ENCODE measurements at places on chromosomes 12 and 14.
A peak's percentile ranks its signal among the peaks of the same experiment; 100 is the strongest.

DNA sequence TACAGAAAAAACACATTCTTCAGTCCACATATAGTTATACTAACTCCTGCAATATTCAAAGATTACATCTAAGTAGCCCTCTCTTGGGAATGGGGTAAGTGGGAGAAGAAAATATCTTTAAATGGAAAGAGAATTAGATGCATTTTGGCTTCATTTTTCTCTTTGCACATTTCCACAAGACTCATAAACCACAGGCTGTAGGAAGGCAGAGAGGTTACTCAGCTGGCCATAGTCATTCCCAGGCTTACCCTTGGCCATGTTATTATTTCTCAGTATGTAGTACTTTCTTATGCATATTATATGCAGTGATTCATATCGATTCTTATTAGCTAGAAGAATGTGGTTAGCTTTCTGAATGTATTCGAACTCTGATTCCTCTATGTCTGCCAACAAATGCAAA is 92.2 kb downstream of the PTPRR start:
- DNase-seq = no peak

DNA sequence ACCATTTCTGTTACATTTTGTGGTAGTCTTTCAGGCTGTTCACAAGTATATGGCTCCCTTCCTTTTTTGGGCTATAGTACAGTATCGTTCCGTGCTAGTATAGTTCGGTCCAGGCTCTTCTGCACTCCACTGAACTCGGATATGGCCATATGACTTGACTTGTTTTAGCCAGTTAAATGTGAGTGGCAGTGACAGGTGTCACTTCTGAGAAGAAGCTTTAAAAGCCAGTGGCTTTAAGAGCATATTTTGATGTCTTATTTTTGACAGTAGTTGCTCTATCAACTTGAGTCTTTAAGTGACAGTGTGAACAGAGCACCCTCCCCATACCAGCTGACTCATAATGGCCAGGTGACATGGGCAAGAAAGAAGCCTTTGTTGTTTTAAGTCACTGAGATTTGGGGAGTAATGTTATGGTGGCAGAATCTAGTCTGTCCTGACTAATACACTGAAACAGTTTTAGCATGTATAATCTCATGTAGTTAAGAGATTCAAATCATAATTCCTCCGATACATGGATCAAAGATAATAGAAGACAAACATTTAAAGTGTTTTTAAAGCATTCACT is 64.6 kb downstream of the ANO4 start:
- DNase-seq = no peak

DNA sequence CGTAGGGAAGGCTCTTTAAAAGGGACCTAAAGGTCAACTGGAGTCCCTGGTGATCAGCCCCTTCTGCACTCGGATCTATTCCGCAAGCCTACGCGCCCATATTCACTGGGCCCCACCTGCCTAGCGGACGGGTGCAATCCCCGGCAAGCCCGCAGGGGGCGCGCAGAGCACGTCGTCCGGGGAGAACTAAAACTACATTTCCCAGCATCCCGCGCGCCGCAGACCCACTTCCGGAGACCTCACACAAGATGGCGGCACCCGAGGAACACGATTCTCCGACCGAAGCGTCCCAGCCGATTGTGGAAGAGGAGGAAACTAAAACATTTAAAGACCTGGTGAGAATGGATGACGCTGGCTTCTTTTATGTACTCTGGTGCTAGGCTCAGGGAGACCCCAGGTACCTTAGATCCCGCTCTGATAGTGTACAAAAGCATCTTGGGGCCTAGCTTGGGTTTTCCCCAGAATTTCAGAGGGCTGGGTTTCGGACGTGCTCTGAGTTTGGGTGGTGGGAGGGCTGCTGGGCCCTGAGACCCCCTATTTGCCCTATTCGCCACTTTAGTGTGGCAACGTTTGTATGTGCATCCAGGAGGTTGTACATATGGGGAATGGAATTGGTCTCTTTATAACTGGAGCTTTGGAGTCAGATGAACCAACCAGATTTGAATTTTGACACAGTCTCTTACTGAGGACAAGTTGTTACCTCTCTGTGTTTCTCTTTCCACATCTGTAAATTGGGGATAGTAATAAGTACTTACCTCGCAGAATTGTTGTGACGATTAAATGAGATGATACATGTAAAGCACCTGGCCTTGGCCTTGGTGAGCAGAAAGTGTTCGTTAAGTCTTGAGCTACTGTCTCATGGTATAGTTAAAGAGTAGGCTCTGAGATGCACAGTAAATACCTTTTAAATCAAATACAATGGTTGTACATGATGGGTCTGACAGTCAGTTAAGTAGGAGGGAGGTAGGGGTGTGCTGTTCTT is at the start of gene DDX47:
Gene DDX47 (plus strand): TSS at position 227 of the 982 bp plus-strand sequence. CDS start 22 bp downstream, at position 249.
- DNase-seq = peak; percentile 88

- DNase-seq = no peak
Measured at GRCh38 chr14:68796418-68797101, 3.7 kb upstream of the ZFP36L1 start.

GRCh38 chr12:29050503-29050902 is 98.6 kb upstream of the FAR2 start:
- DNase-seq = no peak

GRCh38 chr12:62846491-62846890 is 88.5 kb downstream of the PPM1H start:
- no peak for DNase-seq

- no peak for DNase-seq
Measured at GRCh38 chr14:82366803-82367202, 833.1 kb upstream of the SEL1L start.

DNA sequence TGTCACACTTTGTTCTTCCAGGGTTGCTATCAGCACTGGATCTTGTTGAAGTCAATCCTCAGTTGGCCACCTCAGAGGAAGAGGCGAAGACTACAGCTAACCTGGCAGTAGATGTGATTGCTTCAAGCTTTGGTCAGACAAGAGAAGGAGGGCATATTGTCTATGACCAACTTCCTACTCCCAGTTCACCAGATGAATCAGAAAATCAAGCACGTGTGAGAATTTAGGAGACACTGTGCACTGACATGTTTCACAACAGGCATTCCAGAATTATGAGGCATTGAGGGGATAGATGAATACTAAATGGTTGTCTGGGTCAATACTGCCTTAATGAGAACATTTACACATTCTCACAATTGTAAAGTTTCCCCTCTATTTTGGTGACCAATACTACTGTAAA is 23.7 kb downstream of the VTI1B start:
- no peak for DNase-seq

GRCh38 chr12:11833174-11833895 is 183.9 kb downstream of the ETV6 start:
- no peak for DNase-seq

- DNase-seq = no peak
Measured at GRCh38 chr12:53480491-53481442, 18.5 kb downstream of the MAP3K12 start.

DNA sequence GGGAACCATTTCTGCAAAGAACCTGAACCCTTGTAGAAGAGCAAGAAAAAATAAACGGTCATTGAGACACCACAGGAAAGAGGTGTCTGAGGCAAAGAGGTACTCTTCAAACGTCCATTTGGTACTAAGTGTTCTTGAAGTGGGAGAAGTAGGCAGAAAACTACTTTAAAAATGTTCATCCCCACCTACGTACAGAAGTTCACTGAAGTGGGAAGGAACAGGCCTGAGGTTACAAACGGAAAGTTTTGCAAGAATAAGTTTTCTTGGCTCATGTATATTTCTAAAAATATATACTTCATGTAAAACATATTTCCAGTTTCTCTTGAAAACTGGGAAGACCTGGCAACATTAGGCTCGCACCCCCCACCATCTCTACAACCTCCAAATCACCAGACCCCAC is 61.2 kb downstream of the STXBP6 start:
- no peak for DNase-seq

GRCh38 chr12:119649202-119649808 is 18.6 kb upstream of the PRKAB1 start:
- no peak for DNase-seq

DNA sequence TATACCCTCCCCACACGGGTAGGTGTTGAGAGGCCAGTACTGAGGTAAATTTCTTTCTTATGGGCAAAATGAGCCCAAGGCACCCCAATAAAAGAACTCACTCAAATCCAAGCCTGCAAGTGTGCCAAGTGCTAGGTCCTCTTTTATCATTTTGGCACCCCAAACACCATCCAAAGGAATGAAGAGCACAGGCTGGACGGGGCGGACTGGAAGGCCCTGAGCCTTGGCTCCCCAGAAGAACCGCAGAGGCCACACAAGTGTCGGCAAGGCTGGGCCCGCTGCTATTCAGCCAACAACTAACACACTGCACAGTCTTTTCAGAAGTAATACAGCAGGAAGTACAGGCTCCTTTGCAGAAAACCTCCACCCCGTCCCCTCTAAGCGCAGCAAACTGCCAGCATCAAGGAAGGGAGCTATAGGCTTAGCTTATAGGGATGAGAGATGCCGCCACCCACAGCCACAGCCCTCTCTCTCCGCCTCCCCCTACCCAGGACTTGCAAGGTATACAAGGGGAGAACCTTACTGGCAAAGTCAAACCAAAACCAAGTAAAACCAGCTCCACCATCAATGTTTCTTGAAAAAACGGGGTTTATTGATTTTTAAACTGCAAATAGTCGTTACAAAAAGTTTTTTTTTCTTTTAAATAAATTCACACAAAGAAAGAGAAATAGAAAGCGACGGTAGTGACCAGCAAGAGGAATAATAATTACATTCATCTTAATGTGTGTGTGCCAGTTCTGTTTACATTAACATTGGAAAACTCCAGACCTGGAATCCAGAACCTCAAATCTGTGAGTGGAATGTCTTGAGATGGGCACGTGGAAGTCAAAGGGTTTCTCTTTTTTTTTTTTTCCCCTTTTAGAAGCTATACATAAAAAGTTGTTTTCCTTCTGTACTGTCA is 5.5 kb downstream of the ZFP36L1 start:
- DNase-seq = peak; percentile 33

DNA sequence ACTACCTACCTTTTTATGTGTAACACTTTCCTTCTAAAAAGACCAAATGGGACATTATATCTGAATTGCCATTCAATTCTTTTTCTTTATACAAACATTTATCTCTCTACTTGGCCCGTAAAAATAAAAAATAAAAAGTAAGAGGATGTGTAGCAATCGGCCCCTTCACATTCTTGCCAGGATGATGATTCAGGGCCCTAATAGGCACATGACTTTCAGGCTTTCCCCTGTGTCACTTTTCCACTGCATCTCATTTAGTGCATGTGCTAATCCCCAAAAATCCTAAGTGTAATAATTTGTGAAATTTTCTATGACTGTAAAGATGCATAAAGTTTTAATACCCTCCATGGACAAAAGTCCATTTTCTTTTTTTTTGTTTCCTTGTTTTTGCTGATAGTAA is 23.0 kb upstream of the ATP2B1 start:
- no peak for DNase-seq

GRCh38 chr12:64912516-64913255 is 88.2 kb downstream of the TBC1D30 start:
- DNase-seq = no peak
